ENCODE measurements at places on chromosomes 7 and 10.

GRCh38 chr10:101467286-101467770 is 113.4 kb downstream of the BTRC start:
- DNase-seq: peak; percentile 4

- DNase-seq: no peak
Measured at GRCh38 chr10:132281915-132282666, 25.7 kb downstream of the STK32C start.

GRCh38 chr7:116230191-116231005 is 20.1 kb downstream of the TES start:
- DNase-seq: no peak

GRCh38 chr10:7634142-7634894 is 32.4 kb downstream of the ITIH5 start:
- no peak for DNase-seq

DNA sequence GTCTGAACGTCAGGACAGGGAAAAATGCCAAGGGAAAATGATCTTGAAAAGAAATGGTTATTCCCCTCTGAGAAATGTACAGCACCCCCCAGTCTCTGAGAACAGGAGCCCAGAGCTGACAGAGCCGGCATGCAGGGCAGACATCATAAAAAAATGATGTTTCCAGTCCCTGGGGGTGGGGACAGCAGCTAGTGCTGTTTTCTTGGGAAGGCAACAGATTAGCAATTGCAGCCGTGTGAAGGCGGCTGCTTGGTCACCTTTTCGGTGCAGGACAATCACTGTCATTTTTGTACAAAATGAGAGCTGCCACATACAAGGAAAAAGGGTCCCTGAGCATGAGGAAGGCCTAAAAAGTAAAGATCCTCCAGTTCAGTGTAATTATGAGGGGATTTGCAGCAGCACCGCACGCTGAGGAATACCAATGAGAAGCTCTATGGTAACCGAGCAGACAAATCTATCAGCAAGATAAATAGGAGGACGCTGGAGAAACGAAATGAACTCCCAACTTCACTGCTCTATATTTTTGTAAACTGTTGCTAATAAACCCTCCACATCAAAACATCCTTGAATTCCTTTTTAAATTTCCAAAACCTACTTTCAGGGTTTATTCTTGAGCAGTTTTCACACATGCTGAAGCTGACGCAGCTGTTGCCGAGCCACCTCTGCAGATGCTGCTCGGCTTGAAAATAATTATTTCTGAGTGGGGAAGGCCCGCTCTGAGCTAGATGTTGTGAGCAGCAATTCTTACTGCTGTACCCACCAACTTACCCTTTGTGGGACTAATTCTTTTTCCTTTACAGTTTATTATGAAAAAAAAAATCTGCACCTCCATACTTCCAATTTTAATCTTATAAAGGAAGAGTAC is 98.2 kb upstream of the NEBL start:
- DNase-seq: no peak

DNA sequence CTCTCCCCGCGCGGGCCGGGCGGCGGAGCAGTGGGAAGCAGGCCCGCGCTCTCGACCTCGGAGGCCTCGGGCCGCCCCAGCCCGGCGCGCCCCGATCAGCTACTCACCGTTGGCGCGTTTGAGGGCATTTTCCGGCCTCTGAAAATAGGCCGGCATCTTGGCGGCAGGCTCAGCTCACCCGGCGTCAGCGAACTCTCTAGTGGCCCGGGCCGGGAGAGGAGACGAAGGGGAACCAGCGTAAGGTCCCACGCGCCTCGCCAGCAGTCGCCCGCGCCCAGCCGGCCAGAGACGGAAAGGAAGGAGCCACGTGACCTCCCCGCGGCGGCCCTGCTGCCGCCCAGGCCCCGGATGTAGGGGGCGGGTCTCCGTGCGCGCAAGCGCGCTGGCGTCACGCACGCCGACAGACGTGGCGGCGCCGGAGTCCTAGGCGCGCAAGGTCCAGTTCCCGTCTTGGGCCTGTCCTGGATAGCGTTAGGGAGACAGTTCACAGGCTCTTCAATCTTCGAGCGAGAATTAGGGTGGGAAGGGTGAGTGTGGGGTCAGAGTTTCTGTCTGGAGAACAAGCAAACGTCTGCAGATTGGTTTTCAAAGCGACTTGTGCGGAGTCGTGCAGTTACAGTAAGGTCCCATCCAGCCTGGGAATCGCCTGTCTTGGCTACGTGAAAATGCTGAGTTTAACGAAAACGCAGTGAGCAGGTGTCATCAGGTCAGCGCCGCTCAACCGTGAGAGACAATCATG is at the start of gene EIF3A:
TSS of gene EIF3A (minus strand) at position 297 of the 739 bp plus-strand sequence. CDS start at position 156, 141 bp downstream.
- DNase-seq: peak; percentile 88
